ENCODE measurements at places on chromosomes 7 and 10.

GRCh38 chr7:6545398-6546126 is 5.7 kb downstream of the GRID2IP start:
- DNase-seq, result no peak

GRCh38 chr7:132138817-132139216 is 437.5 kb downstream of the PLXNA4 start:
- no peak for DNase-seq

DNA sequence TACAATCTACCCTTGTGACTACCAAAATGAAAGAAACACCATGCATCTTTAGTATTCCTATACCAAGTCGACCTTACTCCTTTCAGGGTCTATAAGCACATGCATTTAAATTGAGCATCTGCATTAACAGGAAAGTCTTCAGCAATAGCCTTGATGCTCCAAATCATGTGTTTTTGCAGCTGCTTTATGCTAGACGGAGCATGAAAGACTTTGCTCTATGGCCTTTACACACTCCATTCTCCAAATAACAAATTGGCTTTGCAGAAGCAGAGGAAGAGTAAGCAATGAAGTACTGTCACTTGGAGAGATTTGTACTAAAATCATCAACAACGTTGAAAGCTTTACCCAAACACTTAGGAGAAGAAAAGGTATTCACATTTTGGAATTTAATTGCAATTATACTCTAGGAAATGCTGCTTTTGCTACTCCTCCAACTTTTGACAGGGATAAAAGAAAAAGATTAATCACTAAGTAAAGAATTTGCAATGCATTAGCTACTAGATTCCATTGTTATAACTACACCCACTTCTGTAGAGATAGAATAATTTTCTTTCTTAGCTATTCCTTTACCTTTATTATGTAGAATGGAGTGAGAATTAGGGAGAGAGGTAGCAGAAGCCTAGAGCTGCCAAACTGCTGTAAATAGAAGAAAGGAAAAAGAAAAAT is 131.8 kb downstream of the SEMA3E start:
- DNase-seq, result no peak

- DNase-seq, result no peak
These were observed at the start of gene LBX1 for GRCh38 chr10:101229266-101230182. TSS of gene LBX1 (minus strand) at chr10:101229463. CDS start at chr10:101228815, 648 bp downstream.

DNA sequence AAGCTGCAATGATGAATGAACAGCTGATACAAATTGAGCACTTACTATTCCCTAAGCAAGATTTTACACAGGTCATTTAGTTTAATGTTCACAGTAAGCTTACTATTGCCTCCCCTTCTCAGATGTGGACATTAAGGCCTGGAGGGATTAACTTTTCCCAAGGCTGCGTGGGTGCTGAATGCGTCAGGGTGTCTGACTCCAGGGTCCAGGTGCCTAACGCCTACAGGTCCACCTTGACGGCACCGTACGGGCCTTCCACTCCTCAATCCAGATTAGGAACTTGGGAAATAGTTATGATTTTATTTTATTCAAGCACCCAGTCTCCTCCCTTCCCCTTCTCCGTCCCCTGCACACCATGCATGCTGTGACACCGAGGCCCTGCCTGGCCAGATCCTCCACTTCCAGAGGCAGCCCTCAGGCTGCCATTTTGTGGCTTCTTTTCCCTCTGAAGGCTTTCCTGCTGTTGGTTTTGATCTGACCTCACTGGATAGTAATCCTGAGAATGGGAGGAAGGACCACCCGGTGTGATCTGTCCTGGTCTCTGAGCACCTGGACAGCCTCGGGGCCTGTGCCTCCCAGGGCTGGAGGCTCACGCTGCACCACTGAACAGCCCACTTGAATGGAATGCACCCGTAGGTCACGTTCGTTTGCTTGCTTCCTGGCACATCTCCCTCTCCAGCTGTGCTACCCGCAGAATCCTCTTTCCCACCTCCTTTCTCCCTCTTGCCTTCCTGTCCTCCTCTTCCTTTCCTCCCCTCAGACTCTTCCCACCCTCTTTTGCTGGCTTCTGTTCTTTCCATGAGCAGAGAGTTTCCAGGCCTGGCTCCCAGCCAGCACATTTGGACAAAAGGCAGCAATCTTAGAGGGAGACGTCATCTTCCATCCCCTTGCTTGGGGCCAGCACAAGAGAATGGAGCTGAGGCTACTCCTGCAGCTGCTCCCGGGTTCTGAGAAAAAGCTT is 14.4 kb downstream of the DENND2A start:
- DNase-seq, result no peak

DNA sequence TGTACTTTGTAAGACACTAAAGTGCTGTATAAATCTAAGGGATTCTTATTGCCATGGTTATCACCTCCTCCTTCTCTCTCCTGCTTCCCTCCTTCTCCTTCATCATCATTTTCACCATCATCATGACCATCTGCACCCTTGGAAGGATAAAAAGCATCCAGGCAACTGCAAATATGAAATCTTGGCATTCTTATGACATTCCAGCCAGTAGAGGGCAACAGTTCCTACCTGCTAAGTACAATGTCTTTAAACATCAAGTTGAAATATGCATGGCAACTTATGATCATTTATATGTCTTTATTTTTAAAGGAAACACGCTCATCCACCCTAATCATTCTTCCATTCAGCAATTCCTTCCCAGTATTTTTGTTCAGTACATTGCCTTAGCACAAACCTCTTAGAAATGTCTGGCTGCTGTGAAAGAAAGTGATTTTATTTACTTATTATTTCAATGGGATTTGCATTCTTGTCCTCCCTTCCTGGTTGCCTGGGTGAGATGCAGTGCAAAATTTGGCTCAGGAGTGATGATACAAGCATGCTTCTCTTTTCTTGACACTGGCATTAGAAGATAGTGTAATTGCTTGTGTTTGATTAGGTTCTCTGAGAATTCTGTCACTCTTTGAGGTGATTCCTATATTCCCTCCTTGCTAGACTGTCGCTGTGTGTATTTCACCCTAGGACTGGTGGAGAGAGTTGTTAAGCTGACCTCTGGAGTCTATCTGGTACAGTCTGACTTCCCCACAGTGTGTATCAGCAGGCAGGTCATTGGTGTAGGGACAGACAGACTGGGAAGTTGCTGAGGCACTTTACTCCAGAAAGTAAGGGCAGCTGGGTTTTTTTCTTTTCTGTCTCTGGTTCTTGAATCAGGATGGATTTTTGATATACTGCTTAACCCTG is 188.5 kb upstream of the BMPER start:
- peak; percentile 6 for DNase-seq
